GM13977 (cell line): ENCODE measurements at places on chromosomes 11 and 22.

GRCh38 chr11:103528596-103528995, 419.4 kb downstream of the DYNC2H1 start:
- no peak for DNase-seq

- no peak for DNase-seq
Measured at GRCh38 chr11:73188301-73188700, 29.8 kb upstream of the P2RY2 start.

DNA sequence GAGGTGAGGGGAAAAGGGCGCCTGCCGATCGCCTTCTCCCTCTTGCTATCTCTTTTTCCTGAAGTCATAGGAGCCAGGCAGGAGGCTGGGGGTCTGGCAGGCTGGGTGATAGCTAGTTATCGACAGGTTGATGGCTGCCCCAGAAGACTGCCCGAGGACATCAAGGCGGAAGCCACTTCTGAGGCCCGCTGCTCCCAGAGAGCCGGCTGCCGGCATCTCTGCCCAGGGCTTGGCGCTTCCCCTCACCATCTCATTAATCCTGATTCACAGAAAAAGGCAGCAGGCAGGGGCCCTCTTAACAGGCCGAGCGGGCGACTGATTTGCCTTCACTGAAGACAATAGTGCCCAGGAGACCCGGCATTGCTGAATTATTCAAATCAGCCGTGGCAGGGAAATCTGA, 124.2 kb downstream of the MIAT start:
- DNase-seq: no peak

DNA sequence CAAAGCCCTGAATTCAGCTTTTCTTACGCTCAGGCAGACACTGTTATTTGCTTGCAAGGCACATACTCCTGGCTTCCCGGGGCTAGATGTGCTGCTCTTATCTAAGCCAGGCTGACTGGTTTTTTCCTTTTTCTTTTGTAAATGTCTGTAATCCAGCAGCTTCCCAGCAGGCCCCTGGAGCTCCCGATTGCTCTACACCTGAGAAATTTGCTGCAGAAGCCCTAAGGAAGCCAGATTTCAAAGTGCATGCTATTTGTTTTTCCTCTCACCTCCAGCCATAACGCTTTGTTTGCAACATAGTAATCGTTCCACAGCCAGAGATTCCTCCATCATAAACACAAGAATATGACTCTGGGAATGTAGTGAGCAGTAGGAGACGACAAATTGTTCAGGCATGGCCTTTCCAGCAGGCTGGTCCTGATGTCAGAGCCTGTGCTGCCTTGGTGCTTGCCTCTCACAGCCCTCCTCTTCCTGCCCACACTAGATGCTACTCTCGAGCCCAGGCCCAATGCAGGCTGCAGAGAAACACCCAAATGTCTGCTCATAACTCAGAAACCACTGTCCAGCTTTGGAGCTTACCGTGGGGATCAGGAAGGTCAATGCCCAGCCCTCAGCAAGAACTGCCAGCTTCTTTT, 54.7 kb upstream of the SLC6A5 start:
- DNase-seq: no peak

GRCh38 chr11:35618497-35619115, 346 bp downstream of the FJX1 start:
- DNase-seq: peak; percentile 74

DNA sequence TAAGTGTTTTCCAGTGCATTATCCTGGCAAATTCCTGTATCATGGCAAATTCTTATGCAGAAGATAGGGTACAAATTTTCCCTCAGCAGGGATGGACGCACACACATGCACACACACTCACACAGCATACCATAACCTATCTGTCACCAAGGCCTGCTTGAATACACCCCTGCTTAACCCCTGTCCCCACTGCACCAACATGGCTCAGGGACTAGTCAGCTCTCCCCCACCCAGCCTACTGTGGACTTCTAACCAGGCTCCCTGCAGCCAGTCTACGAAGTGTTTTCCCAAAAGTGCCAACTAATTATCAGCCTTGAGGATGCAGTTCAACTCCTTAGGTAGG, 63.1 kb downstream of the RAB30 start:
- no peak for DNase-seq

DNA sequence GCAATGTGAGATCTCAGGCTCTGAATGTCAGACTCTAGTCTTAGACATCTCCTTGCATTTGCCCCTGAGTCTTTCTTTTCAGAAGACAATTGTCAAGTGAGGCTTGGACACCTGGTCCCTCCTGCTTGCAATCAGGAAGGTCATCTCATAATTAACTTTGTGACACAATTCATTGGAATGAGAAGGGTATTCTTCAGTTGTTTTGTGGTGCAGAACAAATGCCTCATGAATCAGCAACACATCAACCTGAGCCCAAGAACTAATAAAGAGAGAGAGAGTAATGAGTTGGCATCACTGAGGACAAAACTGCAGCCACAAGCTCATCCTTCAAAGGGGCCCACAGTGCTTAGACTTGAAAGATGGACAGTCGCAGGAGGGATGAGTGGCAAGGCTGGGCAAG, 375.8 kb downstream of the INSC start:
- no peak for DNase-seq

DNA sequence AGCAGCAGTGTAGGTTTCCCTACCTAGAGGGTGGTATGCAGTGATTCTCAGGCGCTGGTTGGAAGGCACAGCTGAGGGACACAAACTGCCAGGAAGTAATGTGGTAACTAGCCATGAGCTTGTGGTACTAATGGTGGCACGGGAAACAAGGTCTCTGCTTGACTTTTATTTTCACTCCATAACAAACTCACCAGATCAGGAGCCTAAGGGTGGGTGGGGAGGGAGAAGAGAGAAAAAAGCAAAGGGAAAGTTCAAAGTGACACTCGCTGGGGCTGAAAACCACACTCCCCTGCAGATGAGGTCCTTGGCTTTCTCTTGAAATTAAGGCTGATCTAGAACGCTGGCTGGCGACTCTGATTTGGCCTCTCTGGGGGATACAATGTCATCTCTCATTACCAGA, 22.0 kb downstream of the TRAF6 start:
- DNase-seq: no peak

- peak; percentile 2 for DNase-seq
Measured at GRCh38 chr11:12291766-12292165, 85.6 kb upstream of the PARVA start.

DNA sequence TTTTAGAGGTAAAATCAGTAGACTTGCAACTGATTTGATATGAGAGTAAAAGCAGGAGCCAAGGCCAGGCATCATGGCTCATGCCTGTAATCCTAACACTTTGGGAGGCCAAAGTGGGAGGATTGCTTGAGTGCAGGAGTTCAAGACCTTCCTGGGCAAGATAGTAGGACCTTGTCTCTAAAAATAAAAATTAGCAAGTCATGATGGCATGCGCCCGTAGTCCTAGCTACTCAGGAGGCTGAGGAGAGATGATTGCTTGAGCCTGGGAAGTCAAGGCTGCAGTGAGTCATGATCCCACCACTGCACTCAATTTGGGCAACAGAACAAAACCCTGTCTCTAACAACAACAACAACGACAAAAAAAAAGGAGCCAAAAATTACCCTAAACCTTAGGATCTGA, 13.5 kb downstream of the SGSM3 start:
- no peak for DNase-seq

- DNase-seq: no peak
Measured at GRCh38 chr22:29096736-29097669, 24.2 kb downstream of the KREMEN1 start.

DNA sequence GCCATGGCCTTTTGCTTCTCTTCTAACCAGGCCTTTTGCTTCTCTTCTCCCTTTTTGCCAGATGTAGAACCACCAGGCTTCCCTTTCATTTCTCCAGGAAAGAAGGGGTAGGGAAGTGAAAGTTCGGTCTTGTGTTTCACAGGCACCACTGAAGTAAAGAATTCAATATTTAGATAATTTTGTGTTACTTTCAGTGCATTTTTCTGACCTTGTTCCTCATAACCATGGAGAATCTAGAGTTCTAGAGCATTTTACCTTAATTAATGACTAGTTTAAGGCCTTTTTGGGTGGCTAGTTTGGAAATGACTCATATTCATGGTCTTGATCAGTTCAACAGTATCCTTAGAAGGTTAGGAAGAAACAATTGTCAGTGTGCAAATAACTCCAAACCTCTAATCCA, 22.7 kb downstream of the GRAMD1B start:
- DNase-seq: no peak

- DNase-seq: no peak
Measured at GRCh38 chr11:120134931-120135228, 3.0 kb downstream of the TRIM29 start.

DNA sequence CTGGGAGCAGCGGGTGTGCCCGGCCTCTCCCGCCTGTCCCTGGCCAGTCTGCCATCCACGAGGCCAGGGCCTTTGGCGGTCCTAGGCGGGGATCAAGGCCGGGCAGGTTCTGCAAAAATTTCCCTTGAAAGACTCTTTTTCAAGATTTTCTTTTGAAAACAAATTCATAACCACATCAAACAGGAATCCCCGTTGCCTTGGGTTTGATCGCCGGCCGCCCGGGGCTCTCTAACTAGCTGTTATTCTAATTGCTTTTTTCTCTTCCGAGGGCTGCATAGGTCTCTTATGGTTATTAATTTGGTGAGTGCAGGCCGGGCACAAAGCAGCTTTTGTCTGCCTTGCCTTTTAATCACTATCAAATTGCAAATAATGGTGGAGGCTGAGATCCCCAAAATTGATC, 42.0 kb downstream of the CDKN1C start:
- DNase-seq: no peak

DNA sequence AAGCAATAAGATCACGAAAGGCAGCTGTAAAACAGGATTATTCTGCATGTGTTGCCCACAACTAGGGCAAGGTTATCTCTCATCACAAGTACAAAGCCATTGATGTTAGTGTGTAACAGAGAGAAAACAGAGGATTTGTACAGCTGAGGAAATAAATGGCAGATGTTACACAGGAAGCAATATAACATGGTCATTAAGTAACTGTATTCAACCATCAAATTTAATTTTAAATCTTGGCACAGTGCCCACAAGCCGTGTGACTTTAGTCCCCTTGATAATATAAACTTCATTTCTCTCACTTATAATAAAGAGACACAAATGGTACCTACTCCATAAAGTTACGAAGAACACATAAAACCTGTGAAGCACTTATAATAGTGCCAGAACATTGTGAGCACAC, 17.3 kb downstream of the OR51E2 start:
- DNase-seq: no peak

DNA sequence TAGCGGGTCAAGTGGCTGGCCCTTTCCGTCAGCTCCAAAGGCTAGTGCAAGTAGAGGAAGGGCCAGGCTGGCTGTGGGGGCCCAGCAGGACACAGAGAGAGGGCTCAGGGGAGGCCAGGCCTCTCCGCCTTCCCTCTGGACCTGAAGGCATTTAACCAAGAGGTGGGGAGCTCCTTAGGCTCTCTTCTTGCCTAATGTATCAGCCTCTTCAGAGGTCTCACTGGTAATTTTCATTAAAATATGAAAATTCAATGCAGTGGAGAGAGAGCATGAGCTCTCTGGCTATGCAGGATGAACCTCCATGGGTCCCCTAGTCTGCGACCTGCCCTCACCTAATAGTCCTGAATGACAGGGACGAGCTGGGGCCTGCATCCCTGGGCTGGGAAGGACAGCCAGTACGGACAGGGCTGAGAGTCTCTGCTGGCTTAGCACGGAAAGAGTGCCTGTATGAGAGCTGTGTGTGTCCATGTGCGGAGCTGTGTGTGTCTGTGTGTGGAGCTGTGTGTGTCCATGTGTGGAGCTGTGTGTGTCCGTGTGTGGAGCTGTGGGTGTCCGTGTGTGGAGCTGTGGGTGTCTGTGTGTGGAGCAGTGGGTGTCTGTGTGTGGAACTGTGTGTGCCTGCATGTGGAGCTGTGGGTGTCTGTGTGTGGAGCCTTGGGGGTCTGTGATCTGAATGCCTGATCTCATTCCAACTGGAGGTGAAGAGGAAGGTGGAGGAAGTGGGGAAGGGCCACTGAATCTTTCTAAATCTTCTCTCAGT, 2.4 kb downstream of the ALX4 start:
- no peak for DNase-seq

DNA sequence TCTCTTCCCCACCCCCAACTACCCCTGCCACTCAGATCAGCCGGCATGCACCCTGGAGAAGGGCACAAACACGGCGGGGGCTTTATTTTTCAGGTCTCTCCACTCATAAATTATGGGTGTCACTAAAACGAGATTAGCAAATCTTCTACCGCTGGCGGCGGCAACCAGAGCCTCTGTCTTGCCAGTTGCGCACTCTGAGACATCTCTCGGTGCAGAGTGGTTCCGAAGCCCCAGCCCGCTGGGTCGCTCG, 125.3 kb upstream of the C11orf58 start:
- no peak for DNase-seq

DNA sequence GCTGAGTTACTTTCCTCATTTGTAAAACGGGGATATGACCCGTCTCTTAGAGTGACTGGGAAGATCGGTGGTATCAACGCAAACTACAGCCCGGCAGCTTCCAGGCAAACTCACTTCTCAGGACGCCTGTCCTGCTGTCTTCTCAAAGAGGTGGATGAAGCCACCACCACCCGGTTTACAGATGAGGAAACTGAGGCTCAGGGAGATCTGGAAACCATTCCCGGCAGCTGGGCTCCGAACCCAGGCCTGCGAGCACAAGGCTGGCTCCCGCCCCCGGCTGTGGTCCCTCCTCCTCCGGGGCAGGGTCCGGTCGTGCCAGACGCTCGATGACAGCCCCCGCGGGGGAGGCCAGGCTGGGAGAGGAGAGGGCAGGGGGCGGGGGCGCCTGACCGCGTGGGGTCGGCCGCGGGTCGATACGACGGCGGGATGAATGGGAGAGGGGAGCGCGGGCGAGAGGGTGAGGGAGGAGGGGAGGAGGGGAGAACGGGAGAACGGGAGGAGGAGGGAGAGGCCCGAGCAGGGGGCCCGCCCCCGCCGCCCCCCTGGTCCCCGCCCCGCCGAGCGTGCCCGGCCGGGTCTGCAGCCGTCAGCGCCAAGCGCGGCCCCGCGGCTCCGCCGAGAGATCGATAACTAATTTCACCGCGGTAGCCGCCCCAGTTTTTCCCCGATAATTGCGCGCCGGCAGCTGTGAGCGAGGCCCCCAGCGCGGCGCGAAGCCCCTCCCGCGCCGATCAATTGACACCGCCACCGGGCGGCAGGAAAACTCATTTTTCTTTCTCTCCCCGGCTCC, 14.0 kb downstream of the IGLL1 start:
- no peak for DNase-seq

GRCh38 chr11:15471048-15471894, 356.5 kb downstream of the INSC start:
- no peak for DNase-seq

DNA sequence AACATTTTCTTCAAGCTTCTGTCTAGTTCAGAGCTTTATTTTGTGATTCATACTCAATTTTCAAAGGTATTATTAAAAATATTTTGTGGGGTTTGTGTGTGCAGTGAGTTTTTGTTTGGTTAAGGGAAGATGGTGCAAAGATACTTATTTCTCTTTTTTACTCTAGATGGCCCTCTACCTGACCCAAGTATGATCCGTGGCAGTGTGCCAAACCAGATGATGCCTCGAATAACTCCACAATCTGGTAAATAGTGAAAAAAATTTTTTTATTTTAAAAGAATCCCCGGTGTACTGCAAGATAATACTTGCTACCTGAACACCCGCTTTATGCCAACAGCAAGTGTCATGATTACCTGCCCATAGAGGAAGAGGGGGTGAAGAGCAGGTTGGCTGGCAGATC, 54.2 kb downstream of the EP300 start:
- no peak for DNase-seq

GRCh38 chr22:39999144-39999757, 4.5 kb downstream of the FAM83F start:
- DNase-seq: no peak
